ENCODE measurements at places on chromosomes 3 and 15.

DNA sequence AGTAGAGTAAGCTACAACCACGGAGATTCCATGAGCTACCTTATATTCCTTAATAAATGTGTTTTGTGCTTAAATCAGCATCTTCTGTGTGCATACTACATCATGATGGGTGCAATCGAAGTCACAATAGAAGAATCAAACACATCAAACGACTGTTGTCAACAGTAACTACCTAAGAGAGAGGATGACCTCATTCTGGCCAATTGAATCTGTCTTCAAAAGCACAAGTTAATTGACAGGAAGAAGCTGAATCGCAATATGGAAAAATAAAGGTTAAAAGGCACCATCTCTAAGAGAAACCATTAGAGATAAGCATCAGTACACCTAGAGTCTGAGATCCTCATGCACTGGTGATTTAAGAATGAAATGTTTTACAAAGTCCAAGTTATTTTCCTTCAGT is 39.0 kb downstream of the CD200R1L start:
- DNase-seq: no peak

DNA sequence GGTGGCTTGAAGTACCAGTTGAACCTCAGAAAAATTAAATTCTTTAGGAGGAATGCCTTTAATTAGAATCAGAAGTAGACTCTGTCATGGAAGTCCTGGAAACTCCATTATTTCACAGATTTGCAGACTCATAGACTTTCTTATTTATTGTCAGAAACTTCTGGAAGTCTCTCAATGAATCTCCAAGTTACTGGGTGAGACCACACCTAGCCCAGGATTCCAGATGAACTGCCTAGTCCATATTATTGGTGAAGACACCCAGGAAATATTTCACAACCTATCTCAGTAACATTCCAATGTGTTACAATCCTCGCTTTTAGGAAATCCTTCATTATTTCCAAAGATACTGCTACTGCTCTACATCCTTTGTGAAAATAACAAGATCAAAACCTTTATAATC is 6.5 kb upstream of the THBS1 start:
- DNase-seq: no peak

GRCh38 chr15:84773716-84774115 is 25.3 kb downstream of the ZNF592 start:
- DNase-seq: no peak

- DNase-seq: no peak
Measured at GRCh38 chr3:76664816-76665215, 375.1 kb upstream of the ROBO2 start.

DNA sequence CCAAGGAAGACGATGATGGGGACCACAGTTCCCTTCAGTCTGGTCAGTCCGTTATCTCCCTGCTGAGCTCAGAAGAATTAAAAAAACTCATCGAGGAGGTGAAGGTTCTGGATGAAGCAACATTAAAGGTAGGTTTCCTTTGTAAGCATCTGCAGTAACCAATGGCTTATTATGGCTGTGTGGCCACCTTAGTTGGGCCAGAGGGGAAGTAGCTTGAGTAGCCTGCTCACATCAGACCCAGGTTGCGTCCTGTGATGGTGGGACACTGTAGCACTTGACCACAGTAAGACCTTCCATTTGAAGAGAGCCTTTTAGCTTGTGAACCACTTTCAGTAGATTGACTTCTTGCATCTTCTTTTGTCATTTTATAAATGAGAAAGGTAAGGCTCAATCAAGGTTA is 22.6 kb downstream of the STARD5 start:
- no peak for DNase-seq

DNA sequence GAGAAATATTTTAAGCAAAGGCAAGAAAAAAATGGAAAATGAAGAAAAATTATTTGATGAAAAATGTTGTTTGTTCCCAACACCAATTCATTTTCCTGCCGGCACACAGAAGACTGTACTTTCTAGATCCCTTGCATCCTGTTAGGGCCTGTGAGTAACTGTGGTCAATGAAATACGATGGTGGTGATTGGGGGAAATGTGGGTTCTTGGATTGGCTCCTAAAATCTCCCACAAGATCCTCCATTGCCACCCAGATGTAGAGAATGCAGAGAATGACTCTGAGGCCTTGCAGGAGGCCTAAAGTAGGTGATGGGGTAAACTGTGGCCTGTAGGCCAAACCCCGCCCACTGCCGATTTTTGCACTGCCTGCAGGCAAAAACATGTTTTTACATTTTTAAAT is 46.3 kb upstream of the C3orf70 start:
- no peak for DNase-seq

Measured in NCI-H345 (cell line).